ENCODE measurements at places on chromosomes 7 and 10.

- DNase-seq, result no peak
Measured at GRCh38 chr7:140085447-140085846, 22.7 kb upstream of the PARP12 start.

DNA sequence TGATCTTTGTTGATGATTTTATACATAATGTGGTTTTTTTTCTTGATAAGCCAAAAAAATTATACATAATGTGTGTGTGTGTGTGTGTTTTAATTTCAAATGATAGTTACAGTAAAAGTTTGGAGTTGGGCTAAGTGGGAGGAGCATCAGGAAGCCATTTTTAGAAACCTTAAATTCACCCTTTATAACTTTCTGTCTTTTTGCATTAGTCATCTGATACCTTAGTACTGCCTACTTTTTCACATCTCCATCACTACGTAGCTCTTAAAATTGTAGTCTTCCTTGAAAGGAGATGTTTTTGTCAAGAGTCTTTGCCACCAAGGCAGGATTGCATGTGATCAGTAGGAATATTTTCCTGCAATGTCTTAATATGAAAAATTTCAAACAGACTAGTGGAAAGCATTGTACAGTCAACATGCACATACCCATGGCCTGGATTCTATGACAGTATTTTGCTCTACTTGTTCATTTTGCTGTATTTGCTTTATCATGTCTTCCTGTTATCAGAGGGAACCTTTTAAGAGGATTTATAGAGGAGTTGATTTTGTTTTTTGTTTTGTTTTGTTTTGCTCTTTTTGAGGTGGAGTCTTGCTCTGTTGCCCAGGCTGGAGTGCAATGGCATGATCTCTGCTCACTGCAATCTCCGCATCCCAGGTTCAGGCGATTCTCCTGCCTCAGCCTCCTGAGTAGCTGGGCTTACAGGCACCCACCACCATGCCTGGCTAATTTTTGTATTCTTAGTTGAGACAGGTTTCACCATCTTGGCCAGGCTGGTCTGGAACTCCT is 67.3 kb downstream of the DAGLB start:
- DNase-seq, result no peak

GRCh38 chr10:124476043-124476725 is 14.6 kb downstream of the LHPP start:
- DNase-seq, result no peak

DNA sequence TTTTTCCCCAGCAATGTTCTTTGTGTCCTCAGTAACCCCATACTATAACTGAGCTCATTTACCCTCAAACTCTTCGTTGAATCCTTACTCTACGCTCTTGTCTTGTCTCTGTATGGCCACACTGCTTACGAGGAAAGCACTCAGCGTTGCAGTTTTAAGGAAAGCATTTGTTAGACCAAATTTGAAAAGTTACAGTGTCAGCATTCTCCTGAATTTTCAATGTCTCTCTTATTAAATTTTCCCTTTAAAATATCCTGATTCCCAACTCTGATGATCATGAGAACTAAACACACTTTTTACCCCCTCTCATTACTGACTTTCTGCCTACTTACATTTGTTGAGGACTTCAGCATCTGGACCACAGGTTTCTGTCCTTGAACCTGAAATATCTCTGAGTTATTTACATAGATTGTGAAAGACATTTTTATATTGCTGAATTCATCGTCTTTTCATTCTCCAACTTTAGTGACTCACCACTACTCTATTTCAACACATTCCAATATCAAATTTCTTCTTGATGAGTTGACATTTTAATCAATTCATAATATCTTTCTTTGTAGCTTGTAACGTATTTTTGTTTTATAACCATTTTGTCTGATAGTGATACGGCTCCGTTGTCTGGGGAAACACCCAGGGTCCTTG is 19.8 kb upstream of the VWDE start:
- DNase-seq, result no peak

- DNase-seq, result no peak
Measured at GRCh38 chr10:34346516-34347100, 468.5 kb downstream of the PARD3 start.

GRCh38 chr10:11189582-11190376 is 172.1 kb downstream of the CELF2 start:
- DNase-seq, result no peak

- DNase-seq, result no peak
Measured at GRCh38 chr7:118525020-118525419, 300.5 kb downstream of the ANKRD7 start.

GRCh38 chr7:73606801-73607691 is 17.3 kb downstream of the MLXIPL start:
- DNase-seq, result peak; percentile 32

- DNase-seq, result no peak
Measured at GRCh38 chr7:77473229-77474005, 57.3 kb upstream of the GSAP start.

GRCh38 chr7:74535951-74536356 is 82.2 kb downstream of the GTF2IRD1 start:
- DNase-seq, result no peak

DNA sequence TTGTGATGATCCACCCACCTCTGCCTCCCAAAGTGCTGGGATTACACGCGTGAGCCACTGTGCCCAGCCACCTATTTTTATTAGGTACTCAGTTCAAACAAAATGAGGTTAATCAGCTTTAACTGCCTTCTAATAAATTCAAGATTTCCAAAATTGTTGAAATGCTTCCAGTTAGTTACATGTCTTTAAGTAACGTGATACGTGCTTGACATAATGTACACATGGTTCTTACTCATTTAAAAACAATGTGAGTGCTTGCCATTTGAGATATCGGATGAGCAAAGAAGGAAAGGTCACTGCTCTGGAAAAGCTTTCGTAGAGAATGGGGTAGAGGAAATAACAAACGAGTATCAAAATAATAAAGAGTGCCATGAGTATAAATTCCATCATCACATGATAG is 83.6 kb downstream of the KMT2E start:
- DNase-seq, result no peak

DNA sequence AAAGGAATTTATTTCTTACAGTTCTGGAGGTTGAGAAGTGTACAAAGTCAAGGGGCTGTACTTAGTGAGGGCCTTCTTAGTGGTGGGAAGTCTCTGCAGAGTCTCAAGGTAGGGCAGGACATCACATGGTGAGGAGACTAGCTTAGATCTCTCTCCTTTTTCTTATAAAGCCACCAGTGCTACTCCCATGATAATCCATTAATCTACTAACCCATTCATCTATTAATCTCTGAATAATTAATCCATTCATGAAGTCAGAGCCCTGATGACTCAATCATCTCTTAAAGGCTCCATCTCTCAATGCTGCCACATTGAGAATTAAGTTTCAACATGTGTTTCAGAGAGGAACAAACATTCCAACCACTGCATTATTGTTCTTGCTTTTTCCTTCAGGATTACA is 64.4 kb upstream of the CSTF2T start:
- no peak for DNase-seq

- no peak for DNase-seq
Measured at GRCh38 chr7:25789701-25790640, 362.0 kb upstream of the NFE2L3 start.

- no peak for DNase-seq
Measured at GRCh38 chr10:33162248-33162575, 172.3 kb downstream of the NRP1 start.

GRCh38 chr10:131728286-131729228 is 172.3 kb upstream of the PPP2R2D start:
- no peak for DNase-seq

DNA sequence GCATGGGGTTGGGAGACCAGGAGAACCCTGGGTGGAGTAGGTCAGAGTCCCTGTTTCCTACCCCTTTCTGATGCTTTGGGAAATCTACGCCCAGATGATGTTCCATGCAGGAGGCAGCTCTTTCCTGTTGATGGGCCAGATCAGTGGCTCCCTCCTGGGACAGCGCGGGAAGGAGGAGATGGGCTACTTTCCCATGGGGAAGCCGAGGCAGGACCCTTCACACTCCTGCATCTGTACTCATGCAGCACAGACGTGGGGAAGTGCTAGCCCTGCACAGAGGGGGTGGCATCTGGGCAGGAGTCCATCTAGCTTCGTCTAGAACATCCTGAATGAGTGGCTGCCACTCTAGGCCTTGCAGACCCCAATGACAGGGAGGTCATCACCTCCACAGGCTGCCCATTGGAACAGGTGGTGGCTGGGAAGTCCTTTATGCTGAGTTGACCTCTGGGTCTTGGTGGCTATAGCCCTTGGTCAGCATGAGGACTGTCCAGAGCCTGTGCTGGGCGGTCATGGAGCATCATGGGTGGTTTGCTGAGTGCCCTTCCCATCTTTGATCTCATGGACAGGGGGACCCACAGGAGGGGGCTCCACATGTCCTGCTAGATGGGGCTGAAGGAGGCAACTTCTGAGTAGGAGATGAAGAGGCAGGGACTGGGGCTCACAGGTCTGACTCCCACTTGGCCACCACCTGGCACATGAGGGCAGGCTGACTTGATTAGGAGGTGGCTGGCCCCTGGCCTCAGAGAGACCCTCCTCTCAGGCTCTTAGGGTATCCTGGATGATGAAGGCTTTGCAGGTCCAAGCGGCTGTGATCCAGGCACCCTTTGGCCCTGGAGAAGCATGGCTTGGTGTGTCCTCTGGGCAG is 24.6 kb downstream of the RAMP3 start:
- DNase-seq, result no peak

DNA sequence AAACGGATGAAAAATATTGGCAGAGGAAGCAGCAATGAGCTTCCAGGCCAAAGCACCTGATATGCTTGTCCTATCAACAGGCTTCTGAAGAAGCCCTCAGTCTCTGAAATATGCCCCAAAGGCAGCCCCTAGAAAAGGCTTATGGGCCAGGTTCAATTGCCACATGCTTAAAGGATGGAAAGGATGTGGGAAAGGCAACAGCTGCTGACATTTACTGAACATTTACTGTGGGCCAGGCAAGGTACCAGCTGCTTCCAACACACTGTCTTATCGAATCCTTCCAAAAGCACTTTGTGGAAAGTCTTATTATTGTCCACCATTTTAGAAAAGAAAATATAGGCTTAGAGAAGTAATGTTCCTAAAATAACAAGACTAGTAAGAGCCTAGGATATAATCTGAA is 56.5 kb downstream of the DOCK4 start:
- no peak for DNase-seq

DNA sequence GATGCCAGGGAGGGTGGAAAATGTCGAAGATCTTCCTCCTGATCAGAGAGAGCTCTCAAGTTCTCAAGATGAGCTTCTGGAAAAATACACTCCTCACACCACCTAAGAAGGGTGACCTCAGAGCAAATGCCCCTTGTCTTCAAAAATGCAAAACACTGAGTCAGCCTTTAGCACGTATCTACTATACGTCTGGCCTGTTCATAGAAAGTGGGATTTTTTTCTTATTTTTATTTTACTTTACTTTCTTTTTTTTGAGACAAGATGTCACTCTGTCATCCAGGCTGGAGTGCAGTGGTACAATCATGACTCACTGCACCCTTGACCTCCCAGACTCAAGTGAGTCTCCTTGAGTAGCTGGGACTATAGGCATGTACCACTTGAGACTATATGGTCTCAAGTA is 57.1 kb downstream of the AFAP1L2 start:
- DNase-seq, result no peak

DNA sequence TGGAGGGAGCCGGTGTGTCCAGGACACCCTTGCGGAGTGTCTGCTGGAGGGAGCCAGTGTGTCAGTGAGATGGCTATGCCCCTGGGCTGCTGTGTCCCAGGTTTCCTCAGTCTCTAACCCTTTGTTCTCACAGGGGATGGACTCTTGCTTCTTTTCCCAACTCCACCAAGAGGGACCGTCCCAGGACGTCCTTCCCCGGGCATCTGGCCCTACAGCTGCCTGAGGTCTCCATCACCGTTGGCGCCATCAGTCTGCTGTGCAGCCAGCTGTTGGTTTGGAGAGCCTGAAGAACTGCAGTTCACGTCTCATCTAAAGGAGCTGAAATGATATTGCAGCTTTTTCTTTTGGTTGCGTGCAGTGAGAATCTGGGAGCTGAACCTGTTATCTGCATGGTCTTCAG is 136.2 kb downstream of the VIPR2 start:
- DNase-seq, result no peak

DNA sequence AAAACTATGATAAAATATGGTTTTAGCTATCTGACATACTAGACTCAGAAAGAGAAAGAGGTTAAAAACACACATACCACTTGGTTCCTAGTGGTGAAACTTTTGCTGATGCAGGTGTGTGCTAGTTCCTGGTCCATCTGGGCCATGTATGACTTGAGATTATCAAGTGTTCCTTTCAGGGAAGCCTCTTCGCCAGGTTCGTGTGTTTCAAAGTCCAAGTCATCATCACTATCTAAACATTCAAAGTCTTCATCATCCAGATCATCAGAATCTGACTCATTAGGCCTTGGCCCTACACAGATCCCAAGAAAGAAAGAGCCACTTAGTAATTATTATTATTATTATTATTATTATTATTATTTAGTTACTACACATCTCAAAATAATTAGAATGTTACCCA is 26.4 kb downstream of the NUDT13 start:
- DNase-seq, result no peak

GRCh38 chr10:98195120-98195519 is 60.7 kb downstream of the R3HCC1L start:
- DNase-seq, result no peak

DNA sequence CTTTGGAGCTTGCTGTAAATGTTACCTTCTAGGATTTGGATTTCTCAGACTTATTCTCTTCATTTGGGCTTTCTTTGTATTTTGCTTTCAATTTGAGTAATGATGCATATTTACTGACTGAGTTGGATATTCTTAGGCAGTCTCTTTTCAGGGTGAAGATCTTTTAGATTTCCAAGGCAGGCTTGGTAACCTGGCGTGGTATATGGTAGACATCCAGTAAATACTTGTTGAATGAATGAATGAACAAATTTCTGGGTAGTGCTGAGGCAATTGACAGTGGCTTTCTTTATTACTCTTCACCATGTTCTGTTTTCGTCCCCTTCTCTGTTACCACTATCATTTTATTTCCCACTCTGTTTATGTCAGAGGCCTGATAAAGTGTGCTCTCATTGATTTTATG is 27.1 kb downstream of the BBS9 start:
- no peak for DNase-seq

DNA sequence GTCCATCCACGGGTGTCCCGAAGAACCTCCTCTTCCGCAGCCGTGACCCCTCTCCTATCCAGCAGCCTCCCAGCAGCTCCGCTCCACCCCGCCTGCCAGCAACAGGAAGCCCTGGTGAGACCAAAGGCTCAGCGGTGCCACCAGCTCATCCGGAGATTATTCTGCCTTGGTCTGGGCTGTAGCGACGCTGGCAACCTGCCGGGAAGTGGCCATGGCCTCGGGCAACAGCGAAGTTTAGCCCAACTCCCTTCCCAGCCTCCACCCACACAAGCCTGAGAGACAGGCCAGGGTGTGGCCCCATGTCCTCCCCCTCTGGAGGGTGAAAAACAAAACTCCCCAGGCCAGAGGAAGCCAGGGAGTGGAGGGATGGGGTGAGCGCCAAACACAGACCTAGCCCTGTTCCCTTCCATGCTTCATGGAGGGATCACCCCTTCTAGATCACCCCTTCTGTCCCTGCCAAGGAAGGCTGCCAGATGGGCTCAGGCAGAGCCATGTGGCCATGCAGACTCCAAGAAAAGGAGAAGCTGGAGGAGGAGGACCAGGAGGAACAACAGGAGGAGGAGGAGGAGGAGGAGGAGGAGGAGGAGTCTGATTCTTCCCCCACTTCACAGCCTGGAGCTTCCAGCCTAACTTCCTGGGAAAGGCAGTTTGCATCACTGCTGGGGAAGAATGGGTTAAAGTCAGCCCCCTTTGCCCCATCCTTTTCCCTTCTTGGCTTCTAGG is 918 bp downstream of the CALHM2 start:
- DNase-seq, result no peak

Data from stimulated activated naive B cell treated with anti-CD40 and anti-IgM and Interleukin-4, amounts not matched to agents 10 μg/mL and 1 μg/mL and 100 μg/mL, for 72 hours (primary cell).